Endothelial cell (in vitro differentiated cells): ENCODE measurements at places on chromosomes 5 and 9.

GRCh38 chr9:133051281-133051900 lies 10.4 kb upstream of the CEL start:
- no peak for DNase-seq

DNA sequence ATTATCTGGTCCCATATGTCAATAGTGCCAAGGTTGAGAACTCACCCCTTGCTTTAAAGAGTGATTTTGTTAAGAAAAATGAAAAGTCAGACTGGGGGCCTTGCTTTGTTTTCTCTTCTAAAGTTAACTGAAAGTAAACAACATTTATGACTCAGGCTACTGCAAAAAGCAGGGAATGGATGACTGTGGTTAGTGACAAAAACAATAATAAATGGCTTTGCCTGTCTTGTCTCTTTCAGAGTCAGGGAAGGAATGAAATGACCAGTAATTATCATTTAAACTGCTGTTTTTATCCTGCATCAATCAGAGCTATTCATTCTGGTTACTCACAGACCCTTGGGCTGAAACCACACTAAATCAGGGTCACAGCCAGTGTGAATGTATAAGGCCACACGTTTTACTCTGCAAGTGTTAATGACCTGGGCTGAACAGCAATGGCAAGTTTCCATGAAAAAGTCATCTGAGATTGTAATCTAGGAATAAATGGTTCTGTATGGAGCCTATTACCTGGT lies 112.2 kb downstream of the ZNF608 start:
- DNase-seq, result no peak

GRCh38 chr9:87152256-87152655 lies 204.9 kb upstream of the GAS1 start:
- DNase-seq, result no peak

GRCh38 chr5:1096838-1097237 lies 15.0 kb downstream of the SLC12A7 start:
- no peak for DNase-seq

GRCh38 chr9:15155826-15156225 lies 151.2 kb downstream of the TTC39B start:
- no peak for DNase-seq

- no peak for DNase-seq
Observed at GRCh38 chr5:159933531-159934485, 17.5 kb downstream of the ADRA1B start.

GRCh38 chr9:112348257-112349007 lies 15.0 kb upstream of the PTBP3 start:
- peak; percentile 27 for DNase-seq

DNA sequence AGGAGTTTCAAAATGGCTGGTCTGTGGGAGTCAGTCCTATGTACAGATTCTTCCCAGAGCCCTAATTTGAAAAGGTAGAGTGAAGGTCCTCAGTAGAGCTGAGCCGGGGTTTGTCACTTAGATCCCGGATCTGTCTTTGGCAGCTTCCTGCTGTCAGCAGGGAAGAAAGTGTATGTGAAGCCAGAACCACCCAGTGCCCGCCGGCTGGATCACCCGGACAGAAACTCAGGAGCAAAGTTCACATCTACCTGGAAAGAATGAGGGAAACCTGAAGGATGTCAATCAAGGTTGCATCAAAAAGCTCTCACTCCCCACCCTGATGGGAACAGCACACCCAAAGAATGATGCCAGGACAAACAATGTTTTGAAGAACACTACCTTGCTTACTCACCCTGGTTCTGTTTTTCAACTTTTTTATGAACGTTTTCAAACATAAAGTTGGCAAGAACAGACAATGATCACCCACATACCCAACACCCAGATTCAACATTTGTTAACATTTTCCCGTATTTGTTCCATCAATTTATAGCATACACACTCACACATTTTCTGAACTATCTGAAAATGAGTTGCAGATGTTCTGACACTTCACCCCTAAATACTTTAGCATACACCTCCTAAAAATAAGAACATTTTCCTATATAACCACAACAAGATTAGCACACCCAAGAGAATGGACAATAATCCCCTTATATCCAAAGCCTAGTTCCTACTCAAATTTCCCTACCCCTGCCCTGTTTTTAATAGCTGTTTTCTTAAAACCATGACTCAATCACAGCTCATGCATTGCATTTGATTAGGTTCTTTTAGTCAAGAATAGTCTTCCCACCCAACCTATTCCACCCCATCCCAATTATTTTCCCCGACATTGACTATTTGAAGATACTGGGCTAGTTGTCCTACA lies 133.9 kb downstream of the LHFPL2 start:
- DNase-seq, result no peak

DNA sequence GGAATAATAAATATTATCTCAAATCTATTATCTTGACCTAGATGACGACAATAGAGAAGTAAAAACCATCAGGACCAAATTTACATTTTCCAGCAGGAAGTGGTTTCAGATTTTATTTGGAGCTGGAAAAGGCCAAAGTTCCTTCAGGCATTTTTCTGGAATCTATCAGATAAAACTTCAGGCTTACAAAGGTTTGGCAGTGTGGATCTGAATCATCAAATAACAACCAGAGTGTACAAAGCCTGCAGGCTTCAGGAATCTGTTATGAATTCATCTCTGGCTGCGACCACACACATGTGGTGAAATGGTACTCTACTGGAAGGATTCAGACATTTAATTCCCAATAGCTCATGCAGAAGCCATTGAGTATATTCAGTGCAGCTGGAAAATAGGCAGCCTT lies 726.4 kb upstream of the GRAMD2B start:
- DNase-seq, result no peak
